ENCODE measurements at places on chromosomes 4 and X.
A peak's percentile ranks its signal among the peaks of the same experiment; 100 is the strongest.

- DNase-seq: no peak
Observed at GRCh38 chr4:22947851-22948250, 255.1 kb downstream of the GBA3 start.

DNA sequence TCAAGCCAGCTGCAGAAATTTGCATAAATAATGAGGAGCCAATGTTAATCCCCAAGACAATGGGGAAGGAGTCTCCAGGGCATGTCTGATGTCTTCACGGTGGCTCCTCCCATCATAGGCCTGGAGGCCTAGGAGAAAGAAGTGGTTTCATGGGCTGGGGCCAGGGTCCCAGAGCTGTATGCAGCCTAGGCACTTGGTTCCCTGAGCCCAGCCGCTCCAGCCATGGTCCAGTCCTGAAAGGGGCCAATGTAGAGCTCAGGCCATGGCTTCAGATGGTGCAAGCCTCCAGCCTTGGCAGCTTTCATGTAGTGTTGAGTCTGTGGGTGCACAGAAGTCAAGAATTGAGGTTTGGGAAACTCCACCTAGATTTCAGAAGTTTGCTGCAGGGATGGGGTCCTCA lies 628.2 kb upstream of the GRIA3 start:
- no peak for DNase-seq

- DNase-seq: peak; percentile 42
Observed at GRCh38 chrX:154002215-154002719, 17.4 kb downstream of the IRAK1 start.

DNA sequence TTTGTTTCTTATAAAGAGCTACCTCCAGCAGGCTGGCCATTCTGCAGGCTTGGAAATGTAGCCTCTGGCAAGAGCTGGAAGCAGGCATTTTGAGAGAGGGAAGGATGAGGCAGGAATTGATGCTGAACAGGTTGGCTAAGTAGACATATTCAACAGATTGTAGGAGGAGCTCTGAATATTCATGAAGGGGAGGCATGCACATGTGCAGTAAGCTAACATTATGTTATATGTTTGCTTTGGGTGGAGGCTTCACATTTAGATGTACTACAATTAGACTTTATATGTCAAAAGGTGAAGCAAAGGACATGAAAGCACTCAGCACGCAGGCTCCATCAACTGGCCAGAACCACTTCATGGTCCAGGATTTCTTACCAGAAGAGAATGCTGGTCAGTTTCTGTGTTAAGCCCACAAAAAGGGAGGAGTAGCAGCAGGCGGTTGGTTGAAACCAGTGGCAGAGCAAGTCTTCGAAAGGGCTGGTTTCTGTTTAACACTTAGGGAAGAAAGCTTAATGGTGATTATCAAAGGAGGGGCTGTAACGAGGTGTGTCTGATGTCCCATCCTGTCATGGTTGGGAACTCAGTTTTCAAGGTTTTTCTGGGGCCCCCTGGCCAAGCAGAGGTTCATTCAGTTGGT lies 54.8 kb downstream of the FGFBP1 start:
- no peak for DNase-seq

DNA sequence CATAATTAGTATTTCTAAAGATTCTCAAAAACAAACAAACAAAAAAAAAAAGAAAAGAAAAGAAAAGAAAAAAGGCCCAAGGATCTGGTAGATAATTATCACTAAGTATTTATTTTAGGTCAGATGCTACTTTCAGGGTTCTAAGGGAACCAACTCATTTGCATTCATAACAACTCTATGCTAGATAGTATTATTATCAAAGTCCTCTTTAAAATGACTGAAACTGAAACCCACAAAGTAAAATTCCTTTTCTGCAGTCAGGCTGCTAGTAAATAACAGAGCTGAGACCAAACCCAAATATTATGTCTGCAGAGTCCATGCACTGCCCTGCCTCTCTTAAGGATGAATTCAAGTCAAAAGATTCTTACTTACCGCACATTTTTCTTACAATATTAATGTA lies 38.3 kb upstream of the MAPK10 start:
- no peak for DNase-seq

DNA sequence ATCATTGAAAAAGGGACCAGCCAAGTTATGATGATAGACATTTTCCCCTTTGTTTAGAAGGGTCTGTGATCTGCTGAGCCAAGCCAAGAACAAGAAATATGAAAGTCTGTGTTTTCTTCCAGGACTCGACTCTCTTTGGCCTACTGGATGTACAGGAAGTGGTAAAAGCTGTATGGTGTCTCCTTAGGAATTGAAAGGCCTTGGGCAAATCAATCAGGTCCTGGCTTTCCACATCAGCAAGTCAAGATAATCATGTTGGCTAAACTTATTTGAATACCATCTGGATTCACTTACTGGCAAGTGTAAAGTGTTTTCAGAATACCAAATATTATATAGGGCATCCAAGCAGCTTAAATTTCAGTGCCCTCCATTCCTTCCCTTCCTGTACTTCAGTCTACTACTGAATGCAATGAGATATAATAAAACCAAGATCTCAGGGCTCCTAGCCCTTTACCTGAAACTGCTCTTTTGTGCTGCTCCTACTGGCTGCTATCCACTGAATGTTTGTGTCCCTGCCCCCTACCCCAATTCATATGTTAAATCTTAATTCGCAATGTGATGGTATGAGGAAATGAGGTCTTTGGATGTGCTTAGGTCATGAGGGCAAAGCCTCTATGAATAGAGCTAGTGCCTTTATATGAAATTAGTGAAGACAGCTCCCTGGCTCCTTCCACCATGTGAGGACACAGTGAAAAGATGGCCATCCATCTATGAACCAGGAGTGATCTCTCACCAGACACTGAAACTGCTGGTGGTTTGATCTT lies 578.0 kb downstream of the SPRY1 start:
- no peak for DNase-seq

DNA sequence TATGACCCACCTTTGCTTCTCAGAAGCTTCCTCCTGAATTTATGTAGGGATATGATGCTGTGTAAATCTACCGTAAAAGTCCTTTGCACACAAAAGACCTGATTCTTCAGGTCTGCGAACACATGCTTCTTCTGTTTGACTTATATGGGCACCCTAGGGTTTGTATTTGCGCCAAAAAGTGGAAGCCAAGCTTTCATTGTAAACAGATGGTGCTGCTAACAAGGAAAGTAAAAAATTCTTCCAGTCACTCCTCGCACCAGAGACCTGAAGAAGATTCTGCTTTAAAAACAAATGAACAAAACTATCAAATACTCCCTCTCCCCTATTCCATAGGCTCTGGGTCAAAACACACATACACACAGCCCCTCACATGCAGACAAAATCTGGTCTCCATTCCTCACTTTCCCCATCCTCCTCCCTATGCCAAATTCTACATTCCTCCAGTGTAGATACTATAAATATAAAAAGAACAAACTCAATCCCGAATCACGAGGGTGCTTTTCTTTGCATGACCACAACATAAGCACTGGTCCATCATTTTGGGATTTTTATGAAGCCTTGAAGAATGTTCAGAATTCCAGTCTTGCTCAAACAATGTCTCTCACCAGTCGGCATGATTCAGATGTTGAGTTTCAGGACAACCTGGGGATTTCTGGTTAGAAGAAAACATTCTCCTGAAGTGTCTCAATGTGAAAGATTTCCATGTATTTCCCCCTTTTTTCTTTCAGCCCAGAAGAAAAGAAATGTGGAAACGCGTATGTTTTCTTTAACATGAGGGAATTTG lies 125.1 kb downstream of the PALLD start:
- no peak for DNase-seq

GRCh38 chrX:150587585-150588503 lies 19.4 kb downstream of the MTM1 start:
- DNase-seq: peak; percentile 35

DNA sequence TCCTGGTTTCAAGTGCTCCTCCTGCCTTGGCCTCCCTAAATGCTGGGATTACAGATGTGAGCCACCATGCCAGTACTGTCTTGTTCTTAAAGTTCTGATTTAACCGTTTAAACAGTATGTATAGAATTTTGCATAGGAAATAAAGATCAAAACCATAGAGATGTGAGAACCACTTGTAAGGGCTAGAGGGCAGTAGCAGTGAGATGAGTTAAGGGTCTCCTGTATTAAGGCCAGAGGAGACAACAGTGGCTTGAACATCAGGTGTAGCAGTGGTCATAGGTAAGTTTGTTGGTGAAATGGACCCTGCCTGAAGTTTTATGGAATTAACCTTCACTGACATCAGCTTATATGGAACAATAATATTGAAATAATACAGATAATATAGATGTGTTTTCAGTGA lies 155.7 kb downstream of the SLC4A4 start:
- DNase-seq: no peak

DNA sequence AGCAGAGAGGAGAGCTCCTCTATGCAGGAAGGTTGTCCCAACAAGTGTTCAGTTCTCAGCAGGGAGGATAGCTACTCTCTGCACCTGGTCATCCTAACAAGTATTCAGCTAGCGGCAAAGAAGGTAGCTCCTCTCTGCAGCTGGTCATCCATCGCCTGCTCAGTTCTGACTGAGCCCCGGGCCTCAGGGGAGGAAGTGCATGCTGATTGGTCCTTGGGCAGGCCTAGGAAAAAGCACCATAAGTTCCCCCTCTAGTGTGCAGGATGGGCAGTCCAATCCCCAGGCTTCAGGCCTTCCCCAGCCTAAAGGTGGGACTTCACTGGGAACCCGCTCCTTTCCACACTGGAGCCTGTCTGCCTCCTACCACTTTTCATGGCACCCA lies 4.4 kb upstream of the FBXW7 start:
- DNase-seq: no peak

- DNase-seq: no peak
Observed at GRCh38 chr4:181821039-181822004, 421.9 kb upstream of the TENM3 start.

DNA sequence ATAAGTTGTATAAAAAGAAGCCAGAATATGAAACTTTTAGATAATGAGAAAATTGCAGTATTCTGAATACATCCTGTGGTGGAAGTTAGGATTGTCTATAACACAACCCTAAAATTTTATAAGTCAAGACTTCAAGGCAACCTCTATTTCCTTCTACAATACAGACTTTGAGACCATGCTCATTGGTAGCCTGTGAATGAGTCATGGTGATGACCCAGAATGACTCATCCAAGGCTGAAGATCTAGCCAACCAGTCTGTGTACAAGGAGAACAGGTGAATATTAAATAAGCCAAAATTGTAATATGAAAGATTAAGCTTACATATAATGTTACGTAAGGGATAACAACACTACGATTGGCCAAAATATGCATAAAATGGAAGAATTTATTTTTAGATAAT lies 475.9 kb upstream of the GALNT7 start:
- no peak for DNase-seq

GRCh38 chr4:146381263-146381872 lies 140.4 kb downstream of the SLC10A7 start:
- no peak for DNase-seq

DNA sequence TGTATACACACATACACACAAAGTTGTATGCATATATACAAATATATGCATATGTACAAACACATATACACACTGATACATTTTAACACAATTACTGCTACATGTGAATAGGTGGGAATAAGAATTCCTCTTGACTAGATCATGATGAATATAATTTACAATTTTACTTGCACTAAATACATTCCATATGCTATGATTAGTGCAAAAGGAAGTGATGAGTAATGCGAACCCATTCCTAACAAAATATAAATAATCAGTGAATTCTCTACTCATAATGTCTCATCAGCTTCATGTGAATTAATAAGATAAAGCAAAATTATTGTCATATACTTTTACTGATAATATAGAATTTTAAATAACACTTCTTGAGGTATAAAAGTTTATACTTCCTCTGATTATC lies 1077.3 kb upstream of the PCDH10 start:
- DNase-seq: no peak

GRCh38 chrX:24306440-24306839 lies 7.4 kb downstream of the SUPT20HL2 start:
- no peak for DNase-seq

DNA sequence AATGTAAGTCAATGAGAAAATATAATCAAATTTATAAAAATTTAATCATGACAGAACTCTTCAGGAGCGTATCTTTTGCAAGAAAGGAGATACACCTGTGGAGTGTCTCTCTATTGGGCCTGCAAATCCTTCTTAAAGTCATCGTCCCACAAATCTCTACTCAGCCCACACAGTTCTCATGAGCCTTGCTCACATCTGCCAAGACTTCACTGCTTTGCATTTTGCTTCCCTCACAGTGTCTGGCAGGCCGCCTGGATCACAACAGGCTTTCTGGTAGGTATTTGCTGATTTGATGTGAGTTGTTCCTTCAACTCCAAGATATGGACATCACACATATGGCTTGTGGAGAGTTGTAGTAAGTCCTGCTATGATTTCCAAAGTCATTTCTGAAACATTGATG lies 183.1 kb upstream of the ARX start:
- DNase-seq: no peak

GRCh38 chrX:50615570-50616158 lies 145.0 kb upstream of the DGKK start:
- no peak for DNase-seq

DNA sequence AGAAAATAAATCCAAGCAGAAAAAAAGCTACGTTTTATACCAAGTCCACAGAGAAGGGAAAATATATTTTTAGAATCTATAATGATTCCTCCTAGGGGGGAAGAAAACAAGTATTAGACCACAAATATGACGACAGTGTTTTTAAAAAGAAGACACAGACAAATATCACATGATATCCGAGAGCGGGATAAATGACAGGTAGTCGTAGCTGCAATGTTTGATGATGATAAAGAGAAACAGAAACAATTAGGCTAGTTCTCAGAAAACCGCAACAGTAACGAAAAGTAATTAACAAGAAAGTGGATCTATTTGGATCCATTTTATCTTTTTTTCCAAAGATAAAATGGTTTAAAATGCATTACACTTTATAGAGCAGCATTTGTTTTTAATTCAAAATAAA lies 918 bp downstream of the HAUS3 start:
- no peak for DNase-seq

- no peak for DNase-seq
Observed at GRCh38 chr4:103996637-103997036, 276.9 kb upstream of the TACR3 start.

- DNase-seq: no peak
Observed at GRCh38 chrX:24703185-24703494, 9.4 kb downstream of the POLA1 start.

DNA sequence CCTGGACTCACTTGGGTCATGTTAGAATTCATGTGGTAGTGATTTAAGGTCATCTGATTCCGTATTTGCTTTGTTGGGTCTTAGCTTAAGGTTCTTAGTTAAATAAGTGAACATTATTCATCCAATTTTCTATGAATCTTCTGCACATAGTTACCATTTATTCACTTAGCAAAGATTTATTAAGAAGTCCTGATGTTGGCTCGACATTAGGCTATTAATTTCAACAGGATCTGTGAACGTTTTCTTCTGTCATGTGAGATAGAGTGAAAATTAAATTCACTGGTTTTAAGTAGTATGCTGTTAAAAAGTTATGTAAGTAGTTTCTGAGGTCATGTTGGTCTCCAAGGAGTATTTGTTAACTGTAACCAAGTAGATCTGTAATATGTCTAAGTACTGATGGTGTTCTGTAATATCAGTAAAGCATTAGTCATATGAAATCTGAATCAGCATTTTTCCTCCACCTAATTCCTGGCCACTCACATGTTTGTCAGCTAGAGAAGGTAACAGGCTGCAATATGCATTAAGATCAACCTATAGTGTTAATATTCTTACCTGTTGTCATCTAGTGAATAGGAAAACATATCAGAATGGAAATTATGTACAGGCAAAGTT lies 155.6 kb downstream of the PCDH7 start:
- no peak for DNase-seq

- no peak for DNase-seq
Observed at GRCh38 chr4:70600977-70601376, 8.9 kb downstream of the AMBN start.

GRCh38 chr4:148044912-148045352 lies 313.0 kb downstream of the ARHGAP10 start:
- no peak for DNase-seq

GRCh38 chr4:38154252-38154651 lies 194.1 kb downstream of the PTTG2 start:
- DNase-seq: no peak
